ENCODE measurements at places on chromosomes 1 and 21. TPM values are rescaled to one million over a fixed set of nuclear protein-coding genes. Genes with fewer than 3 reads are reported as not detected.

The ALDH9A1 gene
- 77.4 TPM for polyA plus RNA-seq

The KRTAP12-2 gene
- not detected for polyA plus RNA-seq

The ENAH gene
- 61.0 TPM for polyA plus RNA-seq

The RUNX1 gene
- 91.0 TPM for polyA plus RNA-seq

The BRINP2 gene
- 0.05 TPM for polyA plus RNA-seq

The OR2T1 gene
- not detected for polyA plus RNA-seq

The ATP1A2 gene
- polyA plus RNA-seq = not detected

DNA sequence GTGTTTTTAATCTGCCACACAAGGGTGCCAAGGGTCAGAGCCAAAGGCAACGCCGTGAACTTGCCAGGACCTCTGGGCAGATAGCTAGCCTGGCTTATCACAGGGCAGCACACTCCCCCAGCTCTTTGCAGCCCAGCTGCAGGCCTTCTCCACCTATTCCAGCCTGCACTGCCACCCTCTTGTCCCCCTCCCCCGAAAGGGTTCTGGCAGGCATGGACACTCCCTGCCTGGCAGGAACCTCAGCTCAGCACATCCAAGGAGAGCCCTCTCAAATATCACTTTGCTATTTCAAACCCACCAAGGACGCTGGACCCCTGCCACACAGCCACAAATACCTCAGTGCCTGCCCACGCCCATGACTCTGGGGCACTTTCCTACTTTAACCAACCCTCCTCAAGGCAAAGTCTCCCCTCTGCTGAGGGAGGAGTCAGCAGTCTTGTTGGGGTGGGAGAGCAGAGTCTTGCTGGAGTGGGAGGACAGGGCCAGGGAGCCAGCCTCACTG is 9.1 kb downstream of the SSBP3 start:
- no peaks in the 10 kb centered on the region for H3K27me3 ChIP-seq
- H3K27ac ChIP-seq = no peak overlapping the region
- DNase-seq = no peak

DNA sequence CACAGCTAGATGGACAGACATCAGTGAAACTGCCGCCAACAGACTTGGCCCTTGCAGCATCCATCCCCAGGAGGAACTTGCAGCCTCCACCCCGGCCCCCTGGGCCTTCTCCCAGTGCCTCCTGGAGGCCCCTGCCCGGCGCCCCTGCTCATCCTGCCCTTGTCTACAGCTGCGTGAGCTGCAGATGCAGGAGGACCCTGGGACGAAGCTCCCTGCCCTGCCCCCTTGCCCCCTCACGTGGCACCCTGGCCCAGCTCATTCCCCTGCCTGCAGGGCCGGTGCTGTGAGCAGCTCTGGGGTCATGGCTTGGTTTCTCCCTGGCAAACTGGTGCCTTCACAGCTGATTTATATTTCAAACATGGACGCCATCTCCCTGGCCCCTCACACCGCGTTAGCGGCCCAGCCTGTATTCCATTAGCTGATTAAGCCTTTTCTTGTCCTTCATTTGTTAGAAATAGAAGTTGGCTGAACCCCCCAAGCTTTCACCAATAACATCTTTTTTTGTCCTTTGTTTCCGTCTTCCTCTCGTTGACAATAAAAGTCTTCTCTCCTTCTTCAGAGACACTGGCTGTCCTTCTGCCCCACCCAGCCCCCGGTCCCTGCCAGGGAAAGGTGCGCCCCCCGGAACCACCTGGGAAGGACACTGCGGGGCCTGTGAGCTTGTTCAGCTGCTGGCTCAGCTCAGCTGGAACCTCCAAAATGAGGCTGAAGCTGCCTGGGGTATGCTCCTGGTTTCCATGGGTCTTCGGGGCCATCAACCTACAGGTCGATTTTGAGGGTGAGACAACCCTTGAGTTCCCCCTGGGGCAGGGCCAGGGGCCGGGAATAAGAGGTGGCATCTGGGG is 34.0 kb upstream of the SLC19A1 start:
- no peaks in the 10 kb centered on the region for H3K36me3 ChIP-seq
- DNase-seq = no peak
- peaks cover 18% of the 10 kb centered on the region for H3K27me3 ChIP-seq
- peaks cover 3% of the 10 kb centered on the region for H3K4me1 ChIP-seq
- H3K4me3 ChIP-seq = no peak overlapping the region
- no peak overlapping the region for H3K27ac ChIP-seq

DNA sequence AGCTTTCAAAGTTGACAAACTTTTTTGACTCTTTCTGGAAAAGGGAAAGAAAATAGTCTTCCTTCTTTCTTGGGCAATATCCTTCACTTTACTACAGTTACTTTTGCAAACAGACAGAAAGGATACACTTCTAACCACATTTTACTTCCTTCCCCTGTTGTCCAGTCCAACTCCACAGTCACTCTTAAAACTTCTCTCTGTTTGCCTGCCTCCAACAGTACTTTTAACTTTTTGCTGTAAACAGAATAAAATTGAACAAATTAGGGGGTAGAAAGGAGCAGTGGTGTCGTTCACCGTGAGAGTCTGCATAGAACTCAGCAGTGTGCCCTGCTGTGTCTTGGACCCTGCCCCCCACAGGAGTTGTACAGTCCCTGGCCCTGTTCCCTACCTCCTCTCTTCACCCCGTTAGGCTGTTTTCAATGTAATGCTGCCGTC is 160.8 kb upstream of the SGIP1 start:
- DNase-seq = no peak
- H3K27me3 ChIP-seq = no peaks in the 10 kb centered on the region
- no peak overlapping the region for H3K27ac ChIP-seq
- H3K36me3 ChIP-seq = no peaks in the 10 kb centered on the region
- no peaks in the 10 kb centered on the region for H3K4me1 ChIP-seq

- H3K4me1 ChIP-seq = peaks cover under 1% of the 10 kb centered on the region
- H3K27me3 ChIP-seq = peaks cover 4% of the 10 kb centered on the region
- peaks cover 4% of the 10 kb centered on the region for H3K36me3 ChIP-seq
- no peak overlapping the region for H3K4me3 ChIP-seq
Measured at GRCh38 chr1:227782226-227782625, 33.2 kb upstream of the PRSS38 start.

GRCh38 chr1:14614341-14614740 is 15.9 kb downstream of the KAZN start:
- H3K27ac ChIP-seq = no peak overlapping the region
- peaks cover 2% of the 10 kb centered on the region for H3K27me3 ChIP-seq
- no peak overlapping the region for H3K4me3 ChIP-seq
- no peak for DNase-seq
- H3K4me1 ChIP-seq = no peaks in the 10 kb centered on the region

GRCh38 chr1:155897746-155898145 is 13.4 kb downstream of the RIT1 start:
- no peak for DNase-seq
- peaks cover 15% of the 10 kb centered on the region for H3K4me1 ChIP-seq
- no peaks in the 10 kb centered on the region for H3K27me3 ChIP-seq
- H3K27ac ChIP-seq = no peak overlapping the region

GRCh38 chr1:156356875-156357534 is 12.0 kb upstream of the RHBG start:
- H3K4me3 ChIP-seq = no peak overlapping the region
- peaks cover 5% of the 10 kb centered on the region for H3K4me1 ChIP-seq
- no peaks in the 10 kb centered on the region for H3K27me3 ChIP-seq
- no peaks in the 10 kb centered on the region for H3K36me3 ChIP-seq
- DNase-seq = no peak

DNA sequence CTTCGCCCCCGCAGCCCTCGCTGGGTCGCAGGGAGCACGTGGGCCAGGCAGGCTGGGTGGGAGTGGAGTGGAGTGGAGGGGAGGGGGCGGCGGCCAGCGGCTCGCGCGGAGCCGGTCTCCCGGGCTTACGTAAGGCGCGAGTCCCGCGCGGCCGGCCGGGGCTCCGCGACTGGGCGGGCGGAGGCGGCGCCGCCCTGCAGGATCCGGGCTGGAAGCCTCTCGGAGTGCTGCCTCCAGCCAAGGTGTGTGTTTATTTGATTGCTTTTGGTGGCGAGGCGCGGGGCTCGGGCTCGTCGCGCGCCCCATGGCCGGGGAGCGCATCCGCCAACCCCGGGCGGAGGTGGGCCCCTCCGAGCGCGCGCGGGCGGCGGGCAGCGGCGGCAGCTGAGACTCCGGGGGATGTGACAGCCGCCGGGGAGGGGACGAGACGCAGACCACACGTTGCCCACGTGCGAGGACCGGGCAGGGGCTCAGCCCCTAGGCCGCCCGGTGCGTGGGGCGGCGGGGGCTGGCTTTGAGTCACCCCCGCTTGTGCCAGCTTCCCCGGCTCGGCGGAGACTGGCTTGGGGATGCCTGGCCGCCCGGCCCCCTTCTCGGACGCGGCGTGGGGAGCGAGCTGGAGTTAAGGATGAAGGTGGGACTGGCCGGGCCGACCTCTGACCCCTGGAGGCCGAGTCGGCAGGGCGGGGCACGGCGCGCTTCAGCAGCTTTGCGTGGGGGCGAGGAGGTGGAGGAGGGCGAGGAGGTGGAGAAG is 402 bp upstream of the AK4 start:
- no peak for DNase-seq
- peak overlapping the region; percentile 85 for H3K4me3 ChIP-seq
- no peaks in the 10 kb centered on the region for H3K36me3 ChIP-seq
- H3K27me3 ChIP-seq = no peaks in the 10 kb centered on the region

- no peaks in the 10 kb centered on the region for H3K36me3 ChIP-seq
- no peak overlapping the region for H3K27ac ChIP-seq
- no peak for DNase-seq
Measured at GRCh38 chr1:206872139-206872538, 6.7 kb downstream of the IL20 start.

- DNase-seq = no peak
- no peak overlapping the region for H3K4me3 ChIP-seq
- H3K4me1 ChIP-seq = no peaks in the 10 kb centered on the region
- no peak overlapping the region for H3K27ac ChIP-seq
Measured at GRCh38 chr1:27058966-27059669, 46.5 kb upstream of the TENT5B start.

GRCh38 chr1:242139442-242139841 is 140.5 kb upstream of the MAP1LC3C start:
- no peaks in the 10 kb centered on the region for H3K36me3 ChIP-seq
- no peak for DNase-seq
- no peak overlapping the region for H3K4me3 ChIP-seq

DNA sequence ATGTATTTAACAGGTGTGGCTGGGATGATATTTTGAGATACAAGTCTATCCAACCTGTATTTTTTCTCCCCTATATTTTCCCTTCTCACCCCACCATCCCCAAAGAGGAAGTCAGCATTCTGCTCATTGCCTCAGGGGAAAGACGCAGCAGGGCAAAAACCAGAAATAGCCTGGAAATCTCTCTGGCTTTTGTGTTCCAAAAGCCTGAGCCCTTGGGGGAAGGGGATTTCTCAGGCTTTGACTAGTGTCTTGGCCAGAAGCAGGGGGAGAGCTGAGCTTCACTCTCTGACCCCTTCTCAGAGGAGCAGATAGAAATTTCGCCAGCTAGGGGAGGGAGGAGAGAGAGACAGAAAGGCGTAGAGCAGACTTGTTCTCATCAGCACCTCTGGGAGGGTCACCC is 244.7 kb downstream of the RRAGC start:
- H3K36me3 ChIP-seq = no peaks in the 10 kb centered on the region
- H3K4me3 ChIP-seq = no peak overlapping the region
- DNase-seq = no peak
- no peaks in the 10 kb centered on the region for H3K4me1 ChIP-seq
- H3K27ac ChIP-seq = no peak overlapping the region

DNA sequence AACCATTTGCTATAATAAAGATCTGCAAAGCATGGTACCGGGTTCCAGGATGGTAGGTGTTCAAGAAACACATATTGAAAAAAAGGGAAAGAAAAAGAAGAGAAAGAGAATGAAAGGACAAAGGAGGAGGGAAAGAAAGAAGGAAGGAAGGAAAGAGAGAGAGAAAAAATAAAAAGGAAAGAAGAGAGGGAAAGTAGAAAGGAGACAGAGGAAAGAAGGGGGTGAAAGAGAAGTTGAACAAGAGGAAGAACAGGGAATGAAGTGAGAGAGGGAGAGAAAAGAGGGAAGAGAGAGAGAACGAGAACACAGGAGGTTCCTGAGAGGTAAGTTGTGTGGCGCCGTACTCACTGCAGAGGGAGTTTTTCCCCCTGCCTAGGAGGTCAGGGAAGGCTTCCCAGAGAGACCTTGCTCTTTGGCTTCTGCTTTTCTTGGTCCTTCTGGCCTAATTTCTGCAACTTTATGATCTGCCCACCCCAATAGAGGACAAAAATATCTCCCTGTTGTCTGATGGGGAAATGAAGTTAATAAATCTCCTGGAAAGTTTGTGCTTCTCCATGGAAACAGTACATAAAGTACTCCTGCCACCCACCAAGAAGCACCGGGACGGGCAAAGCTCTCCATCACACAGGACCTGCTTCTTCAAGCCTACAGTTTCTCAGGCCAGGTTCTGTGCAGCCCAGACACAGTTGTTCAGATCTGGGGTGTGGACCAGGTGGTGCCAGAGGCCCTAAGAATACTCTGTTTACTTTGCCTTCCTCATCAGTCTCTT is 124.8 kb downstream of the ROR1 start:
- DNase-seq = no peak
- H3K27ac ChIP-seq = no peak overlapping the region
- no peak overlapping the region for H3K4me3 ChIP-seq
- no peaks in the 10 kb centered on the region for H3K36me3 ChIP-seq
- no peaks in the 10 kb centered on the region for H3K27me3 ChIP-seq
- H3K4me1 ChIP-seq = peaks cover 14% of the 10 kb centered on the region

- H3K27ac ChIP-seq = no peak overlapping the region
- no peaks in the 10 kb centered on the region for H3K36me3 ChIP-seq
- H3K4me3 ChIP-seq = no peak overlapping the region
- peaks cover 5% of the 10 kb centered on the region for H3K4me1 ChIP-seq
- H3K27me3 ChIP-seq = no peaks in the 10 kb centered on the region
Measured at GRCh38 chr1:202599669-202600431, 110.4 kb downstream of the SYT2 start.

DNA sequence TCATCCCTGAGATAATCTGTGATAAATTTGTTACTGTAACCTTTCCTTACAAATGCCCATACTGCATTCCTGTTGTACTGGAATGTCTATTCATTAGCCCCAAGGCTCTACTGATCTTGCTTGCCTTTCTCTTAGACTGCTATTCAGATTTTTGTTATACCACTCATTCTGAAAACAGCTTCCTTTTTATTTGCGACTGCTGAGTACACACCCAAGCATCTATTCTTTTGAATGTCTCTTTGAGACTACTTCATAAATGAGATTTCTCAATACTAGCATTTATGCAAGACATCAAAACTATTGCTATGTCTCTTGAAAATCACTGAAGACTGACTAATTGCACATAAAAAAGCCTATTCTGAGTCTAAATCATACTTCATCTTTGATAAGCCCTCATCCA is 38.6 kb downstream of the DENND1B start:
- peaks cover 4% of the 10 kb centered on the region for H3K36me3 ChIP-seq
- no peaks in the 10 kb centered on the region for H3K27me3 ChIP-seq
- no peak overlapping the region for H3K4me3 ChIP-seq
- H3K4me1 ChIP-seq = peaks cover 12% of the 10 kb centered on the region
